ENCODE measurements at places on chromosomes 6 and 20.
A peak's percentile ranks its signal among the peaks of the same experiment; 100 is the strongest.

DNA sequence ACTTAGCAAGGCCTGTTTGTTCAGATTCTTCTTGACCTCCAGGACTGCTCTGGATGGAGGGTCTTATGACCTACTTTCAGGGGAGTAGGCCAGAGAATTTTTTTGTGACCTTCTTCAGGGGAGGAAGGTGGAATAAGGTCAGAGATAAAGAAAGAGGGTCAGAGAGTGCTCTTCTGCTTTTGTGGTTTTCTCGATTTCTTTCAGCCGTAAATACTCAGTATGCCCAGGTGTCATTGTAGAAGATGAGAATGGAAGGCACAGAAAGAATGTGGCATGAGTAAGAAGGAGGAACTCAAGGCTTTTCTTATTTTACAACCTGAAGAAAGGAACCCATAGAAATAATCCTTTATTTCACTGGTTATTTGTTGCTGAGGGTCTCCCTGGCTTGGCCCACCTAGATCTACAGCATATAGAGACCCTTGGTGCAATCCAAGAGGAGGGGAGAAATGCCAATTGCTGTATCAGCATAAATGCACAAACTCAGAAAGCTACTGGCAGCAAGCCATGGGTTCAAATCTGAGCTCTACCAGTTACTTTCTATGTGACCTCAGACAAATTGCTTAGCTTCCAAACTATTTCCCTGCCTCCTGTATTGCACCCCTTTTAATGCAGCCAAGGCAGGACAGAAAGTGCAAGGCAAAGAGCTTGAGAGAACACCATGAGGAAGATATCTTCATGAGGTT is 68.0 kb downstream of the OLIG3 start:
- no peak for DNase-seq

GRCh38 chr6:99013145-99013544 is 65.4 kb upstream of the FBXL4 start:
- no peak for DNase-seq

DNA sequence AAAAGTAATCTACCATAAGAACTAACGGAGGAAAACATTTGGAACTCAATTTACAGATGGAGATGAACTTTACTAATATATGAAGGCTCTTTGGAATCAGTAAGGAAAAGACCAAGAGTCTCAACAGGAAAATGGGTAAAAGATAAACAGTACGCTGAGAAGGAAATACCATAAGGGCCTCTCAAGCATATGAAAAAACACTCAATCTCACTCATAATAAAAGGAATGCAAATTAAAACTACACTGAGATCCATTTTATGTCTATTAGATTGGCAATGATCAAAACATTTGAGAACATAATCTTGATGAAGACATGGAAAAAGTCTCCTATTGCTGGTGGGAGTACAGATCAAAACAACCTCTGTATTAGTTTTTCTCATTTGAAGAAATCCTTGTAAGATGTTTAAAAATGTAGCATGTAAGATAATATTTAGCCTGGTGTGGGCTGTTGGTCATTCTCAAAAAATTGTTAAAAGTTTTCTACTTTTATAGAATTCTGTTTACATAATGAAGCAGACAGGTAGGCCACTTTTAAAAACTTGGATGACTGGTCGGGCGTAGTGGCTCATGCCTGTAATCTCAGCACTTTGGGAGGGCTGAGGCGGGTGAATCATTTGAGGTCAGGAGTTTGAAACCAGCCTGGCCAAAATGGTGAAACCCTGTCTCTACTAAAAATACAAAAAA is 14.5 kb downstream of the REV3L start:
- DNase-seq: no peak

DNA sequence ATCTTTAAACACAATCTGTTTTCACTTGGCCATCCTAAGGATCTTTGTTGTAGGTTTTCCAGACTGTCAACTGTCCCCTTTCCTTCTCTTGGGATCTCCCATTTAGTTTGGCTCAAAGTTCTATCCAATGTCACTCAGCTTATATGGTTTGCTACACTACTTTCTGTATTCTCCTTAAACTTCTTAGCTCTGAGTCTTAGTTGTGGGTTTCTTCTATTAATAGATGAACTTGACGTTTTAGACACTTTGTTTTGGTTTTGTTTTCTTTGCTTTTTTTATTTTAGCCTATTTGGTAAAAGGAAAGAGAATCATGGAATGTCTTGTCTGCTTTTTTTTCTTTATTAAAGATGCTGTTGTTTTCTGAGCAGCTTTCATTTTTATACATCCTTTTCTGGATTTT is 11.4 kb downstream of the RMND1 start:
- no peak for DNase-seq

DNA sequence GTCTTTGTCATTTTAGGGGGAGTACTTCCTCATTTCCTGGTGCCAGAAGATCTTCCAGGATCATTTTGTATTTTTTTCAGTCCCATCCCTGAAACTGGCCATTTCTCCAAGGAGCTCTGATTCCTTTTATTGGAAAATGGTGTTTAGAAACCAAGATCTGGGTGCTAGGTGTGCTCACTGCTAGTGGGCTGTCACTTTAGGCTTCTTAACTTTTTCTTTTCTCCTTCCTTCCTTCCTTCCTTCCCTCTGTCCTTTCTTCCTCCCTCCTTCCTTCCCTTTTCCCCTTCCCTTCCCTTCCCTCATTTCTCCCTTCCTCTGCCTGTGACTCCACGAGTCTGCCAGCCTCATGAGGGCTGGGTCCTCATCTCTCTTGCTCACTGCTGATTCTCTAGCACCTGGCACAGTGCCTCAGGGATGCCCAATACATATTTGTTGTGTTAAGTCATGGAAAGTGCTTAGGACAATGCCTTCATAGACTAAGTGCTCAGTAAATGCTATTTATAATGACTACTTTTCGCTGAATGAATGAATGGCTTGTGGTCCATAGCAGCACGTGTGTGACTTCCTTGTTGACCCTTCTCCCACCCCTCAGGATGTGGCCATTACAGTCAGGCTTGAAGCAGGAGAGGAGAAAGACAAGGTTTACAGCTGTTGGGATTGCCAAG is 36.9 kb downstream of the APCDD1L start:
- DNase-seq: no peak

DNA sequence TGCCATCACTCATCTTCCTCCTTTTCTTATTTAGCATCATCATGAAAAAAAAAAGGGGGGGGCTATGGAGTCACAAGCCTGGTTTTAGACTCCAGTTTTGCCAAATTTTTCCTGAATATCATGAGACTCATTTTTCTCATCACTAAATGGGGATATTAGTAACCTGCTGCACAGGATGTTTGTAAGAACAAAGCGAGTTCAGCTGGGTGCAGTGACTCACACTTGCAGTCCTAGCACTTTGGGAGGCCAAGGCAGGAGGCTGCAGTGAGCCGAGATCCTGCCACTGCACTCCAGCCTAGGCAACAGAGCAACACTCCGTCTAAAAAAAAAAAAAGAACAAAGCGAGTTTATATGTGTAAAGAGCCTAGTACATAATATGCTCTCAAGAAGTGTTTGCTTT is 82.8 kb downstream of the TFAP2A start:
- DNase-seq: no peak

GRCh38 chr6:153947808-153948447 is 91.1 kb upstream of the OPRM1 start:
- DNase-seq: peak; percentile 25

- DNase-seq: no peak
These were observed 125.3 kb downstream of the FRK start for GRCh38 chr6:115935361-115935760.

GRCh38 chr20:58807801-58808200 is 42.9 kb downstream of the GNAS-AS1 start:
- no peak for DNase-seq

DNA sequence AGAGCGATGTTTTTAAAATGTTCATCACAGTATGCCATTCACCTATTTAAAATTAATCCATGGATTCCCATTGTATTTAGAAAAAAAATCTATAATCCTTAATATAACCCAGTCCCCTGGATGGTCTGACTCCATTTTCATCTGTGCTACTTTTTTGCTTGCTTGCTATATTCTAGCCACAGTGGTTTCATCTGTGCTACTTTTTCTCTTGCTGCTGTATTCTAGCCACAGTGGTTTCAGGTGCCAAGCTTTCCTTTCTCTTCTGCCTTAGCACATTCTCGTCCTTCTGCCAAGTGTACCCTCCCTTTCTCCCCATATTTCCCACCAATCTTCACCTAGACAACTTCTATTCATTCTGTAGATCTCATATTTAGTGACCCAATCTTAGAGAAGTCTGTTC is 33.3 kb upstream of the SOX4 start:
- no peak for DNase-seq

GRCh38 chr6:108841377-108841855 is 6.8 kb upstream of the ARMC2 start:
- no peak for DNase-seq

GRCh38 chr20:1926237-1926636 is 31.0 kb downstream of the SIRPA start:
- DNase-seq: no peak

- DNase-seq: no peak
These were observed 123.4 kb downstream of the PKHD1 start for GRCh38 chr6:51963980-51964379.

DNA sequence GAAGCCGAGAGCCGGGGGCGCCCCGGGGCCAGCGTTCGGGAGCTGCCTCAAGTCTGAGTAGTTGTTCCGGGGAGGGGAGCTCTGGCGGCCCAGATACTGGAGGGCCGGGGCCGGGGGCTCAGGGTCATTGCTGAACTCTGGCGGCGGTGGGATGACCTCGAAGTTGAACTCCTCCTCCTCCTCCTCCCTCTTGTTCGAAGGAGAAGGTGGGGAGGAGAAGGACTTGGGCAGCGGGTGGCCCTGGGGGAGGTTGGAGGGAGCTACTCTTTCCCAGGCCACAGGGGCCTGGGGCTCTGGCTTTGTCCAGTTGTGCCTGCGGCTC is 37.7 kb downstream of the C6orf132 start:
- no peak for DNase-seq

DNA sequence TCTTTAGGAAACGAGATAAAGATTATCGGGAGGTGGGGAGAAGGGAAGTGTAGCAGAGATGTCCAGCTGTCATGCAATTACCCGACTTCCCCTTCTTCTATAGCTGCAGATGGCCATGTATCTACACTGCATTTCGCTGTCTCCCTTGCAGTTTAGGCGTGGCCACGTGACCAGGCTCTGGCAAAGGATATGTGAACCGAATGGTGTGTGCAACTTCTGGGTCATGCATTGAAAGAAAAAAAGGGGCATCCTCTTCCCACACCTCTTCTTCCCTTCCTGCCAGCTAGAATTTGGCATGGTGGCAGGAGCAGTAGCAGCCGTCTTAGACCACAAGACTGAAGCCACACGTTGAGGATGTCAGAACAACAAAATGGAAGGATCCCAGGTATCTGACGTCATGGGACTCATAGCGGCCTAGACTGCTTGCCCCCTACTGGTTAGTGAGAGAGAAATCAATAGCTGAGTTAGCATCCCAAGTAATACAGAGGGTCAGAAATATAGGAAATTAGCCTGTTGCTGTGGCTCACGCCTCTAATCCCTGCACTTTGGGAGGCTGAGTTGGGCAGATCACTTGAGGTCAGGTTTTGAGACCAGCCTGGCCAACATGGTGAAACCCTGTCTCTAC is 32.8 kb downstream of the TCF15 start:
- DNase-seq: peak; percentile 21

- peak; percentile 33 for DNase-seq
These were observed 44.3 kb downstream of the TPD52L1 start for GRCh38 chr6:125197795-125198269.

DNA sequence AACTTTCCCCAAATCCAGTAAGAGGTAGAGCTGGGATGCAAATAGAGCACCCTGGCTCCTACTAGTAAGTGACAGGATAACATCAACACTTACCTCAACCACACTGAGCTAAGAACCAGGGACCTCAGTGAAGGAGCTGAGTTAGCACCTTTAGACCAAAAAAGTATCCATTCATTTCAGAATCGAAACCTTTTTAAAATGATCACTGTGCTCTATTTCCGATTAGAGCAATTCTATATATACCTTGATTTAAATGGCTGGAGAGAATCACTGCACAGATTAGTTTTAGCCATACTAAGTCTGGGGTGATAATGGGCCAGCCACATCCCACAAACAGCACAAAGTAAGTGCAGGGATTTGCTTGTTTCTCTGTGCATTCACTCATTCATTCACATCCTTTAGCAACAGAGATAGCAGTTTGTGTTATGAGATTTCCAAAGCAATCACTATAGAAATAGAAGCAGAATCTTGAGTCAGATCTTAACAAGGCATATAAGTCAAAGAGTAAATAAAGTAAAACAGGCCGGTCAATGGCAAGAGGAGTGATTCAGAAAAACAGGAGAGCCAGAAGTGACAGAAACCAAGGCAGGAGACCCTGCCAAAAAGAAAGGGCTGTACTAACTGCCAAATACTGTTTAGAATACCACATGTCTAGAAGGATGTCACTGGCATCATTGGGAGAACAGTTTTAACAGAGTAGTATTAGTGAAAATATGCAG is 136.3 kb downstream of the KIF13A start:
- DNase-seq: no peak

DNA sequence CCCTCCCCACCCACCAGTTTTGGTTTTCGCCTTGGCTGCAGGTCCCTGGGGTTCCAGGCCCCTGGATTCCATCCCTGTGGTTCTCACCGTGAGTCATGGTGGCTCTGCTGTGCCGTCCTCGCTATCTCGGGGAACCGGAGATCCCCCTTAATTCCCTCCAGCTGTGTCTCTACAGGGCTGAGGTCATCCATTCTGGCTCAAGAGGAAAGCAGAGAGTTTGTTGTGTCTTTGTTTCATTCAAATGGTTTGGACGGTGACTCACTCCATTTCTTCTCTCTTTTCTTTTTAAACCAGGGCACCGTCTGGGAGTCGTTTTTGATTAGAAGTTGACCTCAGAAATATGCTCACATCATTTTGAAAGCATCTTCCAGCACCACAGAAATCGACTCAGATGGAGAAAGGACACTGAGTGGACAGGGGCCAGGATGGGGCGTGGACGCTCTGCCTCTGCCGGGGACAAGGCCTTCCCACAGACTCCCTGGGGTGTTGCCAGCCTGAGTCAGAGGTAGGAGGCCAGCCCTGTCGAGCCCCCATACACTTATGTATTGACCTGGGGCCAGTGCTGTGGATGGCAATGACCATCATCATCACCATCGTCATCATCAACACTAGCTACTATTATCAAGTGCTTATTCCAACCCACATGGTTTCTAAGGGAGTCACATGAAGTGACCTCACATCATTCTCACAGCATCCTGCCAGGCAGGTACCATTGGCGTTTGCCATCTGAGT is 176.2 kb downstream of the NFATC2 start:
- no peak for DNase-seq

DNA sequence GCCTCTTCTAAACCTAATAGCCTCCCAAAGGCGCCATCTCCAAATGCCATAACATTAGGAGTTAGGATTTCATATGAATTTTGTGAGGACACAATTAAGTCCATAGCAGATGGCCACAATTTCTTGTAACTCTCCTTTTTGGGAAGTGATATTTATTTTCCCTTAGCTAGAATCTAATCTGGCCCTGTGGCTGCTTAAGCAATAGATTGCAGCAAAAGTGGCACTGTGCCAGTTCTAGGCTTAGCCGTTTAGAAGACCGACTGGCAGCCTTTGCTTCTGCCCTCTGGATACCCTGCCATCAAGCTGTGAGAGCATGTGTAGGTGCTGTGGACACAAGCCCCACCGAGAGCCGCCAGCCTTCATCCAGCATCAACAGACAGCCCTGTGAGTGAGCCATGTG is 15.9 kb upstream of the ADGB start:
- peak; percentile 19 for DNase-seq

GRCh38 chr6:27096834-27097511 is 150.5 kb upstream of the PRSS16 start:
- DNase-seq: peak; percentile 77

GRCh38 chr6:141562186-141562811 is 570.4 kb upstream of the GJE1 start:
- DNase-seq: peak; percentile 31

Data from BE2C (cell line).